ENCODE measurements at places on chromosomes 1 and 21.

- DNase-seq: no peak
These were observed 1015.4 kb downstream of the AMY1C start for GRCh38 chr1:104765085-104765484.

GRCh38 chr1:67659229-67659628, 25.8 kb upstream of the GADD45A start:
- no peak for DNase-seq

- no peak for DNase-seq
These were observed 40.3 kb downstream of the RGS5 start for GRCh38 chr1:163162381-163162914.

DNA sequence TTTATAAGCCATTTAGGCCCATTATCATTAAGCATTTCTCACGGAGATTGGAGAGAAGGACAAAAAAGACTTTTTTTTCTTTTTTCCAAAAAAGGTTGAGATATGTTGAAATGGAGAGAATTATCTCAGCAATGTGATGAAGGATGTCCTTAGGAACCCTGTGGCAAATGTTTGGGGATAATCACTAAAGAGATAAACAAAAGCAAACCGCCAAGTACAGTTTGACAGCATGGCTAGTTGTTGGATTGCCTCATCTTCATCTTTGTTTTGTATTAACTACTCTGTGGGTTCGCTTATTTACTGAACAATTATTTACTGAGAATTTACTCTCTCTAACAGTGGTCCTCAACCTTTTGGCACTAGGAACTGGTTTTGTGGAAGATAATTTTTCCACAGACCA, 97.4 kb upstream of the HP1BP3 start:
- DNase-seq: no peak

DNA sequence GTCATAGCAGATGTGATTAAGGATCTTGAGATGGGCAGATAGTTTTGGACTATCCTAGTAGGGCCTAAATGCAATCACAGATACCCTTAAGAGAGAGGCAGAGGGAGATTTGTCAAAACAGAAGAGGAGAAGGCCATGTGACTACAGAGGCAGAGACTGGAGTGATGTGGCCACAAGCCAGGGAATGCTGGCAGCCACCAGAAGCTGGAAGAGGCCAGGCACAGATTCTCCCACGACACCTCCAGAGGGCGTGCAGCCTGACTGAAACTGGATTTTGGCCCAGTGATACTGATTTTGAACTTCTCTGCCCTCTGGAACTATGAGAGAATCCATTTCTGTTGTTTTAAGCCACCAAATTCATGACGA, 52.1 kb upstream of the EPS8L3 start:
- DNase-seq: no peak

DNA sequence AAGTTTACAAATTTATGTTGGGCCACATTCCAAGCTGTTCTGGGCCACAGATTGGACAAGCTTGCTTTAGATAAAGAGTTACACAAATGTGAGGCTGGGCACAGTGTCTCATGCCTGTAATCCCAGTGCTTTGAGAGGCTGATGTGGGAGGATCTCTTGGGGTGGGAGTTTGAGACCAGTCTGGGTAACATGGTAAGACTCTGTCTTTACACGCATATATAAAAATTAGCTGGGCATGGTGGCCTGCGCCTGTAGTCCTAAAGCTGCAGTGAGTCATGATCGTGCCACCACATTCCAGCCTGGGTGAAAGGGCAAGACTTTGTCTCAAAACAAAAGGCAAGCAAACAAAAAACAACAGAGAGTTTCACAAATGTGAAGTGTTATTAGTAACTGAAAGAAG, 5.9 kb upstream of the VCAM1 start:
- no peak for DNase-seq

DNA sequence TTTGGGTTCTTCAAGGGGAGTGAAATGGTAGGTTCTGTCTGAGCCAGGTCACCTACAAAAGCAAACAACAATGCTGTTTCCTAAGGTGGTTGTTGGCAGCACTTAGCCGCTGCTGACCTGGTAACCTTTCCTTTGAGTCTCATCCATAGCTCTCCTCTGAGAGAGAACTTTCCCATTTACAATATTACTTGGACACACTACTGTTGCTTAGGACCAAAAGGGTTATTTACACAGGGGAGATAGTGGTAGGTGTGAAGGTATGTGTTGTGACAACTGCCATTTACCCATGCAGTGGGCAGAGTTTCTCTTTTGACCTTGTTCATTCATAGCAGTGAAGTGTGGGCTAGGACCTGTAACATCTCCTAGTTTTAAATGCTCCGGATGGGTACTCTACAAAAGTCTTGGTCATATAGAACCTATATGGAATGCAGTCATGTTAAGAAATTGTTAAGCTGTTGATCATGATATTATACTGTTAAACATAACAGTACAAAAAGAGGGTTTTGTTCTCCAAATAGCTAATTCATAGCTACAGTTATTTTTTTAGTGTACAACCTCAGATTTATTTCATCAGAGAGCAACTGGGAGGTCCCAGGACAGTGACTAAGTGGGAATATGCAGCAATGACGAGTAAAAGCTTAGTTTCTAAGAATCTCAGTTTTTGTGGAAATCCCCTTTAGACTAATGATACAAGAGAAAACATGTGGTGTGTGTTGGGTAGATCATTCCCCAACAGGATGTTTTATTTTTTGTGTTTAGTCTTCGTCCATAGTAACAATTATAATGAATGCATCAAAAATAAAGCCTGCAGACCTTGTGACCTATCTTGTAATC, 219.7 kb downstream of the NFIA start:
- DNase-seq: no peak

DNA sequence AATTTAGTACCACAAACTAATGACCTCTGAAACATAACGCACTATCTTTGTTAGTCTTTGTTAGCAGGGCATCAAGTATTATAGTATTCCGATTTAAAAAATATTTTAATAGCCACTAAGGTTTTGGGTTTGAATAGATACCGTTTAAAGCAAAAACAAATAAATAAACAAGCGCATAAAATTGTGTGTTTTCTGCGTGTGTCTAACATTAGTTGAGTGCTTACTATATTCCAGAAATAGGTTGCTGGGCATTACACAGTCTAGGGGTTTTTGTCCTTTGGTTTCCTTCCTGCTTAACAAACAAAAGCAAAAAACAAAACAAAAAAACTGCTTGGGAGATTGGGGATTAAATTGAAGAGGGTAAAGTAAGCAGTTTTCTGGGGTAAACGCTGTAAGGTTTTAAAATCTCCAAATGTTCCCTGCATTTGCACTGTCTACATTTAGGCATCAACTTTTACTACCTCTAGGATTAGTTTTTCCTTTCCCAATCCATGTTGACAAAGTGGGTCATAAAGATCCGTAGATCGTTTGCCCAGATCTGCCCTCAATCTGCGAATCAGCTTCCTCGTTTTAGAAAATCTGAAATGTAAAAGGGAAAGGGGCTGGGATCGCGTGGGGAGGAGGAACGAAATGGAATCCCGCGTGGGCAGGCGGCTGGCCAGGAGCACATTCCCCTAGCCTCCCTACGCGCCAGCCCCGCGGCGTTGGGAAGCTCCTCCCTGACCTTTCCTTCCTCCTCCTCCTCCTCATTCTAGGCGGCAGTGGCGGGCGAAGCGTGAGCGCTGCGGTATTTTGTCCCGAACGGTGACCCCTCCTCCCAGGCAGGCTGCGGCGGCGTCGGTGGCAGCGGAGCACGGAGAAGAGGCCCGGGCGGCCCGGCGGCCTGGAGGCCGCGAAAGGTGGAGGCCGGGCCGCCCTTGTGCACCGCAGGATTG, at the start of gene KCTD3:
Gene KCTD3, plus strand, starts transcription at position 749 of the 935 bp plus-strand sequence. CDS start 382 bp downstream, outside the sequence.
- no peak for DNase-seq

DNA sequence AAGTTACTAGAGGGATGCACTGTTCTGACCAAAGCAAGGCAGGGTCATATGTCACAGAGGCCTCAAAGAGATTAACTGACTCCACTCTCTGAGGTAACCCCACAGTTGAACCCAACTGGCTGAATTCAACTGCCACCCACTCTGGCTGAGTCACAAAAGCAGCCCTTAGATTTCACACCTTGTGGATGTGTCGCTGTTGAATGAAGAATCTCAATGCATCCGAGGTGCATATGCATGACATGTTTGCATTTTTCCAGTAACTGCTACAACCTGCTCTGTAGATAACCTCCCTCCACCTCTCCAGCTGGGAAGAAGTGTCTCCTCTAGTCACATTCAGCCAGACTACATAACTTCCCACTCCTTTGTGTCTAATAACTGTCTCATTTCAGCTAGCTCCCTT, 27.9 kb upstream of the KIF21B start:
- DNase-seq: no peak

GRCh38 chr1:32339363-32339978, 3.4 kb upstream of the MARCKSL1 start:
- no peak for DNase-seq

- no peak for DNase-seq
These were observed 5.3 kb downstream of the DSCAM start for GRCh38 chr21:40841524-40842196.

- DNase-seq: no peak
These were observed 33.8 kb upstream of the NFASC start for GRCh38 chr1:204836856-204837255.

DNA sequence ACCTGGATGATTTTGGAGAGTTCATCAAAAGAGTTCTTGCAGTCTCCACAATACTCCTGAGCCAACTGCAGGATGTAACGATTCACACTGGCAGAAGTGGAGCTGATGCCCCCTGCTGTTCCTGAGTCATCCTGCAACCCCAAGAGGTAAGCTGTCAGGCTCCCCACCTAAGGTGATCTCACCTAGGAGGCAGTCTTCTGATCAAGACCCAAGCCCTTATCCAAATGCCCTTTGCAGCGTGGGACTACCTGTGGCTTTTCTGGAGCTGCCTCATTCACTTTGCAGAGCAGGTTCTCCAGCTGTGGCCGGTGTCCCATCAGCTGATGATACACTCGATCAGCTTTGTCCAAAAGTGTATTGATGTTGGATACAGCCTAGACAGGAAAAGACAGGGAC, 96.4 kb downstream of the UBR4 start:
- no peak for DNase-seq

DNA sequence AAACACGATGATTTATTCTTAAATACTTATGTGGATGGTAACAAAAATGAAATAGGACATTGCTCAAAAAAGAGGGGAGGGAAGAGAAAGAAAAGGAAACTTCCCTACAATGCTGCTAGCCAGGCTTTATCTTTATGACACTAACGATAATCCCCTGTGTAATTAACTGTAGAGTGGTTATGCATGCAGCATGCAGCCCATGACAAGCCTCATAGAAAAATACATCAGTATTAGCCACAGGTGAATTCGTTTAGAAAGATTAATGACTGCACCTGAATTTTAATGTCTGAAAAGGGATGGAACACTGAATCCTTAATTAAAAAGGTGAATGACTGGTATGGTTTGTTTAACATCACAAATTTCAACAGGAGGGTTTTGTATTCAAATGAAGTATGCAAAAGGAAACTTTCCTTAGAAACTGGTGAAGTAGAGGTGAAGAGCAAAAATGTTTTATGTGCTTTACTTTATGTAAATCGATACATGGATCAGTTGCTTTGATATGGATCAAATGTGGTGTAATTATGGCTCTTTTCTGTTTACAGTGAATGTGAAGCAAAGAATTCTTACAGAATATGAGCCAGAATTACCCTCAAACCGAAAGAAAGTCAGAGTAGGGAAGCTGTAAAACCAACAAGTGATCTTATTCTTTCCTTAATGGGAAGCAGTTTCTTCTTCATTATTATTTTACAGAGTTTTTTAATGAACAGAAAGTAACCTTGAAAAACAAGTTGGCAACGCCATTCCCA, 569.6 kb upstream of the ADGRL2 start:
- no peak for DNase-seq

GRCh38 chr1:159921700-159922504, 3.4 kb downstream of the TAGLN2 start:
- no peak for DNase-seq

DNA sequence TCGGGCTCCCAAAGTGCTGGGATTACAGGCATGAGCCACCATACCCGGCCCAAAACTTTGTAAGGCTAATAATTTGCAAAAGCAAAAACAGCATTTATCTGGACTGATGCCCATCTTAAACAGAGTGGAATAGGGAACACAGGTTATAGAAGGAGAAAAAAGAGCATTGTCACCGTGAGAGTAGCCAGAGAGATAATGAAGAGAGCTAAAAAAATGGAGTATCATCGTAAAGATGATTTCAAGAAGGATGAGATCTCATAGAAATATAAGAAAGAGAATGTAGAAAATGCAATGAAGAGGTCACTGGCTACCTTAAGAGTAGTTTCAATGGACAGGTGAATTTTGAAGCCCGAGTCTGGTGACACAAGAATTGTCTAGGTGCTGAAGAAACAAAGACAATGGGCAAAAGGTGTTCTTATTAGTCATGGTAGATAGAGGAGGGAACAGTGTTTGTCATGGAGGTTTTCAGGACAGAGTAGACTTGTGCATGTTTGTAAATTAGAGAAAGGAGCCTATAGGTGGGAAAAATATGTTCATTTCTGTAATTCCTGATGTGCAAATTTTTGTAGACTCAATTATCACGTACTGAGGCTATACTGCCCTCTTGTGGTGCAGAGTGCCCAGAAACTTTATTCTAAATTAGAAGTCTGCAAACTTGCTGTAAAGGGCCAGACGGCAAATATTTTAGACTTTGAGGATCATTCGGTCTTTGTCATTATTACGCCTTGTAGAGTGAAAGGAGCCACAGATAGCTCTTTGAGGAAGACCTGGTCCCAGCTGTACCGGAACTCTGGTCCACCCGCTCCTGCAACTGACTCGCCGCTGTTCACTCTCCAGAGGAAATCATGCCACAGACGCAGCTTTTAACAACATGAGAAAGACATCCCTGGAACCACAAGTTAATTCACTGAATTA, 8.1 kb upstream of the TMEM183A start:
- DNase-seq: peak; percentile 68

DNA sequence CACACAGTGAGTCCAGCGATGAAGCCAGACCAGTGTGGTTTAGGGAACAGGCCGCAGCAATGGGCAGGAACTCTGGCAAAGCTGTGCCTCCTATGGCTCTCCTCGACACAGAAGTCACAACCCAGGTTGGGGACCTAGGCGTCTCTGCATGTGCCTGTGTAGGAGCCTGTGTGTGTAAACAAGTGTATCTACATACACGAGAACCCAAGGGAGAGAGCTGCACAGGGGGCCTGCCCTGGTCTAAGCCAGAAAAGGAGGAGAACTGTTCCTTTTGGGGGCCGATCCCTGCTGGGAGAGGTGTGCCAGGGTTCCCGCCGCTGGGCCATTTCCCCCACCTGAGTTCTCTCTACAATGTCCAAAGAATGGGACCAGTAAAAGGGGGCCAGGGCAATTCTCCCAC, 56.0 kb downstream of the CD247 start:
- DNase-seq: no peak

GRCh38 chr1:221669441-221669840, 72.4 kb downstream of the DUSP10 start:
- DNase-seq: no peak

DNA sequence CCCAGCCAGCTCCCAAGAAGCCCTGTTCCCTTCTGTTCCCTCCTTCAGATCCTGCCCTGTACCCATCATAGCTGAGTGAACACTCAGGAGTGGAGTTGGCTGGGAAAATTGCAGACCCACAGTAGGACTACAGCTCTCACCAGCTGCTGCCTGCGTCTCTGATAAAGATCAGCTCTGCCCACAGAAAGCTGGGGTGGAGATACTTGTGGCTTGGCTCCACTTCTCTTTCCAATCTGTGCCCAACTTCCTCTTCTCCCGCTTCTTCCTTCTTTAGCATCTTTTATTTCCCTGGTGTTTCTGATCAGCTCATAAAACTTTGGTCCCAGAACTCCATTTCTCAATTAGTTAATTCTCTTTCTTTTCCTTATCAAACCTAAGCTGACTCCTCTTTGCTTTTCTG, 5.5 kb upstream of the CD1A start:
- DNase-seq: no peak
